ENCODE measurements at places on chromosomes 6 and 20.

DNA sequence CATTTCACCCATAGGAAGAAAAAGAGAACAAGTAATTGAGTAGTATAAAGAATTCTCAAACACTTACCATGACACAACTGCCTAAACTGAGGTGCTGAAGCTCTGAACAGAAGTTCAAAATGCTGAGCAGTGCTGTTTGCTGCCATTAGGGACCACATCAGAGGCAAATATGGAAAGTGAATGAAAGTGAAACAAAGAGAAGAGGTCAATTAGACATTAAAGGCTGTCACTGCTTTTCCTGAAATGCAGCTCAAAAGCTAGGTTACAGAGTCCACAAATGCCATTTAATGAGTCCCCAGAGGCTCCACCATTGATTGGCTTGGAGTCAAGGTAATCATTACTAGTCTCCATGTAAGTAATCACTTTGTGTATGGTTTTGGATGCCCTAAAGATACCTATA, 46.1 kb downstream of the POU3F2 start:
- no peak for DNase-seq

DNA sequence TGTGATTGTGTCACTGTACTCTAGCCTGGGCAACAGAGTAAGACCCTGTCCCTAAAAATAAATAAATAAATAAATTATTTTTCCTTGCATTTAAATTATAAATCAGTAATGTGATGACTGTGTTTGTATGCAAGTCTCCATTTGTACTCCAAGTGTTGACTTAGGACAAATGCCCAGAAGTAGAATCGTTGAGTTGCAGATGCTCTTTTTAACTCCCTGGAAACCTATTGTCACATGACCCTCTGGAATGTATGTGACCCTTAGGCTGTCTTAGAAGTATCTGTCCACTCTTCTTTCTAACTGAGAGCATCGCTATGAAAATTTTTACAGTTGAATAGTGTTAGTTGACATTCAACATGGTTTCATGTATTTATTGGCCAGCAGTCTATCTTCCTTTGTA, 18.8 kb downstream of the OR2A4 start:
- DNase-seq = peak; percentile 2

- DNase-seq = no peak
Observed at GRCh38 chr20:35174458-35175216, 2.8 kb downstream of the PROCR start.

DNA sequence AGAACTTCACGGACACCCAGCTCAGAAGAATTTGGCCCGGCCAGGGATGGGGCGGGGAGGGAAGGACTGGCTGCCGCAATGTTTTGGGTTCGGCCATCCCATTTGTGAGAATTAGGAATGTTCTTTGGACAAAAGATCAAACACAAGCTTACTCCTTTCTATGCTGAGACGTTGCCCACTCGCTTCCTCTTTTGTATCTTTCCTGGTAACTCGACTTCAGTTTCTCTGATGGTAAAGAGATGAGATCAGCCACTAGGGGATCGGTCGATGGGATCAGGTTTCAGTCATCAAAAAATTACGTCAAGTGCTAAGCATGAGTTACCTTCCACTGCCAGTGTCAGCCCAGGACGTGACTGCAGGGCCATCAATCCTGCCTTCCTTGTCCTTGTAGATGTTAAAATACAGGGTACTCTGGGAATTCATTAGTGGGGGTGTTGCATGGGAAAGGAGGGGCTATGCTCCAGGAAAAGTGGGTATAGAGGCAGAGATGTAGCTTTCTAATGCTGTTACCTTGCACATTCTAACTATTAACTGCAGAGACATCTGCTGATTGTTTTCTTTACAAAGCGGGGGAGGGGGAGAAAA, 190.2 kb downstream of the TSHZ2 start:
- DNase-seq = peak; percentile 9

DNA sequence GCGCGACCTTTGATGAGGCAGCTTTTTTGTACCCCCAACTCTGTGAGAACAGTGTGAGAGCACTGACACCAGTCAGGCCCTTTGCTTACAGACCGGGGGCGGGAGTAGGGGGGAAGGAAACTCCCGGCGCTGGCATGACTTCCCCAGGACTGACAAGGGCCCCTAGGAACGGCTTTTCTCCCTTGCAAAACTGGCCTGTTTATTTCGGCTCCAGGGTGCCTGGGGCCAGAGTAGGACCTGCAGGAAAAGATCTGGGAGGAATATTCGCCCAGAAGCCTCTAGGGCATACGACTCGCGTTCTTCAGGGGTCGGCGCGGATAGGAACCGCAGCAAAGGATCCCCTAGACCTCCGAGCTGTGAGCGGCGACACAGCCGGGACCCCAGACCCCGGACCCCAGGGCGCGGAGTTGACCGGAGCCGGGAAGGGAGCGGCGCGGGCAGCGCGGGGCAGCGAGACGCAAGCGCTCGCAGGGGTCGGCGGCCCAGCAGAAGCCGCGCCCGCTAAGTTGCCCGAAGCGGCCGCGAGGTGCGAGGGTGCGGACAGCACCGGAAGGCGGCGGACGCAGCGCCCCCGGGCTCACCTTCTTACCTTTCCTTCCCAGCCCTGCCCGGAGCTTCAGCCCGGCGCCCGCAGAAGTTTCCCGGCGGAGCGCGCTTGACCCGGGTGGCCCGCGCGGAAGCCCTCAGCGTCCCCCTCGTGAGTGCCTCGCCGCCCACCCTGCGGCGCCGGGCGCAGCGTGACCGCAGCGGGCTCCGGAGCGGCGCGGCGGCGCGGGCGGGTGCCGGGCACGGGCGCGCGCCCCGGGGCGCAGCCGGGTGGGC, at the start of gene POPDC3:
Gene POPDC3 (minus strand): TSS at position 771 of the 822 bp plus-strand sequence. CDS start 18,105 bp downstream, outside the sequence.
- DNase-seq = peak; percentile 57

DNA sequence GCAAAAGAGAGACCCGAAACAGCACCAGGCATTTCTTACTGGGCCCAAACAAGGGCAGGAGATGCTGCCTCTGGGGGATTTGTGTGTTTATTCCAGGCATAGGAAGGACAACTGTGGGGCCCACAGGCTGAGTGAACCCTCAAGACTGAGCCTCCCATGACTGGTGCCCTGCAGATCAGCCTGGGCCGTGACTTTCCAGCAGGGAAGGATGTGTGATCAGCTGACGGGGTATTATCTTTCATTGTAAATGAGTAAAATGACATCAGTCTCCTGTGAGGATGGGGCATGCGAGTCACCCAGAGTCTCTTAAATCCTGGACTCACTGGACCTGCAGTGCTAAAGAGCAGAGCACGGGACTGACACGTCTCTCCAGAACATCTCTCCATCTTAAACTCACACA, 3.9 kb upstream of the TEAD3 start:
- no peak for DNase-seq

- no peak for DNase-seq
Observed at GRCh38 chr20:30487947-30488926, 769.2 kb upstream of the DEFB115 start.

DNA sequence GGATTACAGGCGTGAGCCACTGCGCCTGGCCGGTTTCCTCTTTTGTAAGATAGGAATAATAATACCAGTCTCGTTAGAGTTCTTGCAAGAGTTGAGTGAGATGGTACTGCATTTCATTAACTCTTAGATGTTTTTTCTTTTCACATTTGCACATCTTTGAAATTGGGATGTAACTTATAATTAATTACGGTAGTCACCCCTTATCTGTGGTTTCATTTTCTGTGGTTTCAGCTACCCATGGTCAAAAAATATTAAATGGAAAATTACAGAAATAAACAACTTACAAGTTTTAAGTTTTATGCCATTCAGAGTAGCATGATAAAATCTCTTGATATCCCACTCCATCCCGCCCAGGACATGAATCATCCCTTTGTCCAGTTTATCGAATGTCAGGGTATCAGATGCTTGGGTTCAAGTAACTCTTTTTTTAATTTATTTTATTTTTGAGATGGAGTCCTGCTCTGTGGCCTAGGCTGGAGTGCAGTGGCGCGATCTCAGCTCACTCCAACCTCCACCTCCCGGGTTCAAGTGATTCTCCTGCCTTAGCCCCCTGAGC, 15.4 kb downstream of the PTK7 start:
- DNase-seq = no peak

DNA sequence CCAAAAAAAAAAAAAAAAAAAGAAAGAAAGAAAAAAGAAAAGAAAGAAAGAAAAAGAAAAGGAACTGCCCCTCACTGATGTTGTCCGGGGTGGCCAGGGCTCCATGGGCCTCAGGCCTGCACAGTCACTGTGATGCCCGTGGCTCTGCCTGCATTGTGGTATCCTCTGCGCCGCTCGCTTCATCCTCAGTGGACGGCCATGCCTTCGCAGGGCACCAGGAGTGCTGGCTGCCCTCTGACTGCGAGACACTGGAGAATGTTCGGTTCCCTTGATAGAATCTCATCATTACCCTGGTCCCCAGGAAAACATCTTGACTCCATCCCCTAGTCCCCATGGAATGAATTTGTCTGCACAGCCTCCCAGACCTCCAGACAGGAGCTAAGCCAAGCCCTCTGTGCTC, 61.7 kb downstream of the TMEM242 start:
- no peak for DNase-seq

DNA sequence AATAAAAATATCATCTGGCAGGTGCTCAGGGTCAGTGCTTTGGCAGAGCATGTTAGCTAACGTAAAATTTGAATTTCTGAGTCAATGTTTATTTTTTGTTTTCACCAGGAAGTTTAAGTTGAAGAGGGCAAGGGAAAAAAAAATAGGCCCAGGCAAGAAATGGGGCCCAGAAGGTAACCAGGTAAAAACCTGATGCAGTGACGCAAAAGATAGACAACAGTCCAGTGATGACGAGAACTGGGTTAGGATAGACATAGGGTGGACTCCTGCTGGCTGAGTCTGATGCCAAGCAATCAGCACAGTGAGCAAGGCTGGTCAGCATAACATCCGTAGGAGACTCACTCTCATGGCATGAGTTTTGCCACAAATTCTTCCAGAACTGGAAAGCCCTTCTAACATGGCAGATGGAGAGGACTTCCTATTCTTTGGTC, 42.2 kb downstream of the ZHX3 start:
- DNase-seq = no peak
